B cell (primary cell): ENCODE measurements at places on chromosomes 16 and 17. TPM values are rescaled to one million over a fixed set of nuclear protein-coding genes. Genes with fewer than 3 reads are reported as not detected.
A peak's percentile ranks its signal among the peaks of the same experiment; 100 is the strongest.

- no peak for DNase-seq
These were observed 217.8 kb upstream of the GSE1 start for GRCh38 chr16:85395207-85395912.

Gene KRTAP9-4
- not detected in 2 replicates for total RNA-seq

Gene MED9
- total RNA-seq = 18.9 and 19.1 TPM in 2 replicates

GRCh38 chr16:3101018-3101840 is 2.1 kb upstream of the ZSCAN10 start:
- DNase-seq = peak; percentile 72

GRCh38 chr16:4232541-4233386 is 9.1 kb downstream of the SRL start:
- DNase-seq = no peak
